ENCODE measurements at places on chromosomes 2 and 18.

DNA sequence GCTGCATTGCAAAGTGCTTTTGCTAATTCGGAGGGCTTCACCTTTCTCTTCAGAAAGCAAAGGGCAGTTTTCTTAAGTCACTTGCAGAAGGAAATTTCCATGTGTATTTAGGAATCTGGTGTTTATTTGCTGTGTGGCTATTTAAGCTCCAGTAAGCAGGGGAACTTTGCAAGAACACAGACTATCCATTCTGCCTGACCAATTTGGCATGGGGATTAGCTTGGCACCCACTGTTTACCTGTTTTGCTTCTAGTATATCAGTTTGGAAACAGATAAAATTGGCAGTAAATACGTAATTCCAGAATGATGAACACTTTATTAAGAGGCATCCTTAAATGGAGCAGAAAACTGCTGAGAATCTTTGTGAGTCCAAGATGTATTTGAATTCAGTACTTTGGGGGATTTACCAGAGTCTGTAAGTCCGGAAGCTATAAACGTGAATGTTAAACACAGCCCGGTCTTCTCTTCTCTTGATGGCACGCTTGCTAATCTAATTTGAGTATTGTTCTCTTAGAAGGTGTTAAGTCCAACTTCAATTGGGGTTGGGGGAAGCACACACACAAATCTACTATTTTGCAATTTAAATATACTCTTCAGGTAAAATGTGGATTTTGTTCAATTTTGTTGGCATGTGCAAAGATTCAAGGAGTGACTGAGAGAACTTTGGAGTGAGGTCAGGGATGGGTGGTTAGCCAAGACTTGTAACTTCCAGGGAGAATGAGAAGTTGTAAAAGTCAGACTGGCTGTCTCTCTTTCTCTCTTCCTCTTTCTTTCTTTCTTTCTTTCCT is 650 bp downstream of the ACKR3 start:
- peak; percentile 54 for DNase-seq

DNA sequence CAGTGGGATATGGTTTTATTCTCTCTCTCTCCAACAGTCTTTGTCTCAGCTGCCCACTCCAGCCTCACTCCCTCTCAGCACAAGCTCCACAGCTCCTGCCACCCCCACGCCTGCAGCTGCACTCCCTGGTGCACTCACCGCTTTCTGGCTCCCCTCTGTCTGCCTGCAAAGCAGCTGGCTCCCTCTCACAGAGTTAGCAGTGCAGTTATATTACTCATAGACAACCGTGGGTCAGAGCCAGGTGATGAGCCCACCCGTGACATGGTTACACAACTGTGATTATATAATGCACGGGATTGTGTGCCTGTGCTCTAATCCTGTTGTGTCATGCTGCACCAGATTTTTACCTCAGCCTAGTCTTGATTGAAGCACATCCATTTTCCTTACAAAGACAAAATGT is 276.9 kb upstream of the CHAC2 start:
- DNase-seq: no peak

DNA sequence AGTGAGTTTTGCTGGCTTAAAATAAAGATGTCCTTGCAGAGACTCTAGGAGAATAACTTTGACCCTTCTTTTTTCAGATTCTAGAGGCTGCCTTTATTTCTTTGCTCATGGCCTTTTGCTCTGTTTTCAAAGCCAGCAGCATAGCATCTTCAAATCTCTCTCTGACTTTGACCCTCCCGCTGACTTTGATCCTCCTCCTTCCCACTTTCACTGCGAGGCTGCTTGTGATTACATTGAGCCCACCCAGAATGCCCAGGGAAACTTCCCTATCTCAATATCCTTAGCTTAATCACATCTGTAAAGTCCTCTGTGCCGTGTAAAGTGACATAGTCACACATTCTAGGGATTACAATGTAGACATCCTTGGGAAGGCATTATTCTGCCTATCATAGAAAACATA is 23.9 kb downstream of the TACR1 start:
- DNase-seq: no peak

DNA sequence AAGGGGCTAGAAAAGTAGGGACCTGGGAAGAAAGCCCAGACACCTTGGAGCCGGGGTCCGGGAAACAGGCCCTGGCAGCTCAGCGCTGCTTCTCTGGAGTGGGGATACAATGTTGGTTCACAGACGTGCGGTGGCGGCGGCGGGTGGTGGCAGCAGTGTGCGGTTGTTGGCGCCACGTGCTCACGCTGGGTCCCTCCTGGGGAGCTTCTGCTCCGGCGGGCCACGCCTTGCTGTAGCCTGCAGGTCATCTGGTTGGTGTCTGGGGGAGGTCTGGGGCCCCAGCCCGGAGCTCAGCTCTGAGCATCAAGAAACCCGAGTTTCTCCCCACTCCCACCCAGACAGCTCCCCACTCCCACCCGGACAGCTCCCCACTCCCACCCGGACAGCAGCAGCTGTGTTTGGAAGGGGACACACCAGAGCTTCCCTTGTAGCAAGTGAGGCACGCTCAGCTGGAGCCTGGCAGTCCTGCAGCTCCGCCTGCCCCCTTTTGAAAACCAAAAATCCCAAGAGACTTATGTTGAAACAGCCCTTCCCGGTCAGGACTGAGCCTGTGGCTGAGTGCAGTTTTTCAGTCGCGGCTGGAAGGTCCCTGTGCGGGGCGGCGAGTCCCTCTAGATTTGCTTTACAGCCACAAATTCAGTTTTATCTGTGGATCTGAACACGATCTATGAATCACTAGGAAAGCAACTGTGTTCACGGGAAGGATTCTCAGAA is 46.9 kb downstream of the NFATC1 start:
- DNase-seq: peak; percentile 27

- peak; percentile 21 for DNase-seq
These were observed 11.6 kb upstream of the EIF2AK2 start for GRCh38 chr2:37168217-37168981.

GRCh38 chr2:136246086-136246669 is 128.2 kb upstream of the CXCR4 start:
- no peak for DNase-seq

DNA sequence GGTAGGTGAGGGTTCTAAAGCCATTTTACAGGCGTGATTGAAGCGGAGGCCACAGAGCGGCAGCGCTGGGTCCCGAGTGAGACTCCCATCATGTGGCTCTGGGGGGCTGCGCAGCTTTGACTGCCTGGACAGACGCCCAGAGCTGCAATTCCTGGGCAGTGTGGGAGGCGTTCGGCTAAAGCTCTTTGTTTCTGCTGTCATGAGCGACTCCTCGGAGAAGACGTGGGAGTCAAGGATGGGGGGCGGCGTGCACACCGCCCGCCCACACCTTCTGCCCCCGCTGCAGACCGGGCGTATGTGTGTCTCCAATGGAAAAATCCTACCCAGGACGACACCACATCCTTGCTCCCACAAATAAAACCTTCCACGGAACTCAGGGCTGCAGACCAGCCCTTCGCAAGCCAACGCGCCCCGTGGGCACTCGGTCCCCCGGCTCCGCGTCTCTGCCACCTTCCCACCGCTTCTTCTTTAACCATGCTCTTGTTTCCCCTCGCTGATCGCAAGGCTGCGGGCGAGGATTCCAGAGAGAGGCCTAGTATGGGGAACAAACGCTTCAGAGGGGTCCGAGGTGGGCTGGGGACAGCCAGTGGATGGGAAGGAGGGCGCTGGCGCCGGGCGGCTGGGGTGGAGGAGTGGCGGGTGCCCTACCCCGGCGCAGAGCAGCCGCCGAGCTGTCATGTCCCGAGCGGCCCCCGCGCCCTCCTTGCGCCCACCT is 680 bp upstream of the LBH start:
- DNase-seq: peak; percentile 17

DNA sequence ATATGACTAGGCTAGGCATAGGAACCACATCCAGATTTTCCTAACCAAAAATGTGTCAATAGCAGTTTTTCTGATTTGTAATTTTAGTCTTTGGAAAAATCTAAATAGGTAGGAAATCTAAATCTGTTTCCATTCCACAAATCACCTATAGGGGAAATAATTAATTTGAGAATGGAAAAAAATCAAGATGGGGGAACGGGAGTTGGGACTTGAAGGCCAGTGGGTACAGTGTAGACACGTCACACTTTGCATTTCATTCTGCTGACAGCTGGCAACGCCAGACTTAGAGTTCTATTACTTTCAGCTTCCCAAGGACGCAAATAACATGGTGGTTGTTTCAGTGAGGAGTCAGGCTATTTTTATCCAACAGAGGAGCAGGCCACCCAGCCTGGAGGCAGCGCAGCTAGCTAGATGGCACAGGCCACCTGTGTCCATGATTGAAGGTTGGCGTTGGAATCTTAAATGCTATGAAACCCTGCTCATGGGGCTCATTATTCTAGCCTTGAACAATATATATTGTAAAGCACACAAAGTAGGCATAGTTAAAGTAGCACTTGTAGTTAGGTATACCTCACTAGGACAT is 23.4 kb downstream of the HNRNPA3 start:
- DNase-seq: no peak

- DNase-seq: no peak
These were observed 61.4 kb downstream of the RPL31 start for GRCh38 chr2:101063352-101064124.

DNA sequence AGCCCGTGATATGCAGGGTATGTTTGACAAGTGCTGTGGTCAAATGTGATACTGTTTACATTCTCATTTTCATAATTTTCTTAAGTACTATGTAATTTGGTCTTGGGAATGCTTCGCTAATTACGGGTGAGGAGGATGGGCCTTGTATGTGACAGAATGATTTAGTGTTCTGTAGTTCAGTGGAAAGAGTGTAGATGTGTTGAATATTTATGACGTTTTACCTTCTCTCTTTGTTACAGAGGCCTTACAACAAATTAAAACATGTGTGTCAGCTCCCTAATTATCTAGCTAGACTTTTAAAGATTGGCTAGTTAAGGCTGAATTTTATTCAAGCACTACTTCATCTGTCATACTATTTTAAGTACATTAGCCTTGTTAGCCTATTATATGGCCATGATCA is 10.6 kb upstream of the CHRNA1 start:
- DNase-seq: peak; percentile 12

GRCh38 chr2:43268066-43268953 is 41.9 kb upstream of the ZFP36L2 start:
- DNase-seq: no peak

DNA sequence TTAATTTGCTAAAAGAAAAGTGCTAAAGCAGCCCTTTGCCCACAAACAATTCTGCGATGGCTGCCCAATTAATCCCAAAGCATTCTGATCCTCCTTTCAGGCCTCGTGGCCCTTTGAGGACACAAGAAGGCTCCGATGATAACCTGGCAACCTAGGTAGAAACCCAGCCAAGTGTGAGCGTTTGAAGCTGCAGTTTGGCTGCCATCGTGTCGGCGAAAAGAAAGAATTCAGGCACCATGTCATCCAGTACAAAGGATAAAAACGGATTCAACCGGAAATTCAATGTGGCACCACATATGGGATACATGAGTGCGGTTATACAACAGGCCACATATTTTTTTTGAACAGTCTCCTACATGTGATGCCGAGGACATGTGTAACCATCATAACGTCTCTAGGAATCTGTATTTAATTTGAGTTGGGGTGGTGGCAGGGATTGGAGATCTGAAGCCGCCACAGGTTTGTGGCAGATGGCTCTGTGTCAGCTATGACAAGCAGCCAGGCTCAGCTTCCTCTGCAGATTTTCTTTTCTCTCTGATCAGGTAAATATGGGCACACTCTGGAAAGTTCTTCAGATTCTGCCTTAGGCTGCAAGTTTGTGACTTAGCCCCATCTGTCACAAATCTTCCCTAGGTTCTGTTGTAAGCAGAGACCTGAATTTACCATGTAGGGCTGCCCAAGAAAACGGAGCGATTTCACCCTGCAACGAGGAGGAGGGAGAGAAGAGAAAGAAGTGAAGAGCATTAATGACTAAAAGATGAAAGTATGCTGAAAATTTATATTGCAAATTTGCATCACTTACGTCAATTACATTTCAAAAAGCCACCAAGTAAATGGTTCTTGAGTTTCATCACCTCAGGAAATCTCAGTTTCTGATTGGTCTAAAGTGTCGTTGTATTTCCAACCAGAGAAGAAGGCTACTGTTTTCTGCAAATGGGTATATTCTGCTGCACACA is 573.2 kb downstream of the ZEB2 start:
- peak; percentile 77 for DNase-seq

- DNase-seq: no peak
These were observed 24.7 kb downstream of the CLUL1 start for GRCh38 chr18:621291-622043.

- DNase-seq: no peak
These were observed 34.1 kb upstream of the STAT1 start for GRCh38 chr2:191048073-191048472.

GRCh38 chr2:198304859-198305258 is 500.5 kb downstream of the PLCL1 start:
- DNase-seq: no peak

- no peak for DNase-seq
These were observed 86.1 kb upstream of the SCG2 start for GRCh38 chr2:223688094-223688835.

DNA sequence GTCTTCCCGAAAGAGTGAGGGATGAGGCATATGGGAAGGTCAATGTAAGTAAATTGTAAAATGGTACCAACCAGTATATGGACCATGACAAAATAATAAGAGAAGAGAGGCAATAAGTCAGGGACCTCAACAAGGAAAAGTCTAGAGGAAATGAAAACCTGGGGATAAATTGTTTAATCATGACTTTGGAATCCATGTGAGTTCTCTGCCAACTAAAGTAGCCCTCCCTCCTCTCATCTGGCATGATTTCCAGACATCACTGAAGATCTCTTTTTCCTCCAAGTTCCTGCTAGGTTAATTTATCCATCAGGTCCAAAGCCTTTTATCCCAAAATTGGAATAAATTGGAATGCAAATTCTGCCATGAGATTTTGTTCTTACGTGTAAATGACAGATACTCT is 417.9 kb downstream of the NRXN1 start:
- DNase-seq: no peak

- no peak for DNase-seq
These were observed 31.6 kb downstream of the TWSG1 start for GRCh38 chr18:9366126-9366714.

DNA sequence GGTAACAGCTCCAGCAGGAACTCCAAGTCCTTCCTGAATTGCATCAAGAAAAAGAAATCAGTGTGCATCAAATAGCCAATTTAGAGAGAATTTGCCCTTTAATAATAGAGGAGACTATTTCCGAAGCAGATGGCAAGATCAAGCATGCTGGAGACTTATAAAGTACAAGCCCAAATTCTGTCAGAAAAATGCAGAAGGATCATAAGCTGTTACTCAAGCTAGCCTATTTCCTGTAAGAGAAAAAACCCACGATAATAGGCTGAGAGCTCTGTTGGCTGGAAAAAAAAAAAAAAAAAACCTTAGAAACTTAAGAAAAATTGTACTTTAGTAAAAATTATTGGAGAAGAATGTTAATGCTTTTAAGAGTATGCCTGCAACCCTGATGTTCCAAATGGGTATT is 24.4 kb upstream of the ITM2C start:
- DNase-seq: no peak

- DNase-seq: no peak
These were observed 8.9 kb downstream of the TNS1 start for GRCh38 chr2:217993817-217994463.

Data from NCI-H526 treated with DMSO at 0.1 percent for 48 hours (cell line).